ENCODE measurements at places on chromosomes 1 and 21.
A peak's percentile ranks its signal among the peaks of the same experiment; 100 is the strongest.

DNA sequence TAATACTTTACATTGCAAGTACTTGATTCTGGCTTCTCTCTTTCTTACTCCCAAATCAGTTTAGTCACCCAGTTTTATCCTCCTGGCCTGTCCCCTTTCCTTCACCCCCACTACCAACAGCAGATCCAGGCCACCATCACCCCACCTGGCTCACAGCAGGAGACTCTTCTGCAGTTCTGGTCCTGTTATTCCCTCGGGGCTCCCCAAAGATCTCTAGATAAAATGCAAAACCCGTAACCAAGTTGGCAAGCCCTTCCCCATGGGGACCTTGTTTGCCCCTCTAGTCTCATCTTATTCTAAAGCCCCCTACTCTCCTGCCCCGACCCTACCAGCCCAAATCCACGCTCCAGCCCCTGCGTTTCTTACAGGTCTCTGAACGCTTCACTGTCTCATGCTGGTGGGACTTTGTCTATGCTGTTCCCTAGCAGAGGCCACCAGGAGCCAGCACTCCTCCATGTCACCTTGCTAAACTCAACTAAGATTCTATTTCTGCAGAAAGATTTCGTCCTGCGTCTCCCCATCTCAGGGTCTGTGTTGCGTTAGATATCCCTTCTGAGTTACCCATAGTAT is 4.0 kb downstream of the ABCG1 start:
- DNase-seq: no peak
- H3K4me1 ChIP-seq: peaks cover 42% of the 10 kb centered on the region
- H3K36me3 ChIP-seq: no peaks in the 10 kb centered on the region
- H3K27me3 ChIP-seq: no peaks in the 10 kb centered on the region
- H3K27ac ChIP-seq: no peak overlapping the region

DNA sequence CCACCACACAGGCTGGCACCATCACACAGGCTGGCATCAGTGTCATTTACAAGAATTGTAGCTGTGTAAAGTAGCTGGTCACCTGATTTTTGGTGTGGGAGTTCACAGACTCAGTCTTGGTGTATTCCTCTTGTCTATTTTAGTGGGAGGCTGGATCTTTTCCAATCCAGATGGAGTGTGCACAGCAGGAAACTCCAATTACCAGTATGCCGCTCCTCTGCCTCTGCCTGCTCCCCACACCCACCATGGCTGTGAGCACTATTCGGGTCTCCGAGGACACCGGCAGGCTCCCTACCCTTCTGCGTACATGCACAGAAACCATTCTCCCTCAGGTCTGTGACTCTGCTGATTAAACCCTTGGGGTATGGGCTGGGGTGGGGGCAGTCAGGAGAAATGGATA is 24.2 kb downstream of the TBX19 start:
- H3K4me3 ChIP-seq: no peak overlapping the region
- no peaks in the 10 kb centered on the region for H3K4me1 ChIP-seq
- H3K27me3 ChIP-seq: no peaks in the 10 kb centered on the region
- H3K27ac ChIP-seq: no peak overlapping the region
- H3K36me3 ChIP-seq: peaks cover 4% of the 10 kb centered on the region
- DNase-seq: no peak

DNA sequence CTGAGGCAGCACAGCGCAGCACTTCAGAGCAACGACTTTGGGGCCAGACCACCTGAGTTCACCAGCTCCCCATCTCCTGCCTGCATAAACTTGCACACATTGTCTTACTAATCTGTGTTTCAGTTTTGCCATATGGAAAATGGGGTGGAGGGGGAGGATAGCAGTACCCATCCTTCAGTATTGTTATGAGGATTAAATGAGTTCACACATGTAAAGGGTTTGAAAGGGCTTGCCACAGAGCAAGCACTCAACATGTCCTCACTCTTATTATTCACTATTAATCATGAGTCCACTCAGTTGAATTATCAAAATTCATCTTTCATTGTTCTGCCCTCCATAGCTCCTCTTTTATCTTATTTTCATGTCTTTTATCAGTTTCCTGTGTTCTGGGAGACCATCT is 40.1 kb upstream of the BMP8B start:
- H3K4me3 ChIP-seq: no peak overlapping the region
- H3K36me3 ChIP-seq: no peaks in the 10 kb centered on the region
- H3K27ac ChIP-seq: no peak overlapping the region
- H3K4me1 ChIP-seq: peaks cover 3% of the 10 kb centered on the region
- DNase-seq: no peak

- peaks cover 22% of the 10 kb centered on the region for H3K4me1 ChIP-seq
- DNase-seq: no peak
- H3K27ac ChIP-seq: no peak within 1 kb of the TSS
- H3K4me3 ChIP-seq: peak within 1 kb of the TSS; percentile 14
- no peaks in the 10 kb centered on the region for H3K36me3 ChIP-seq
These were observed at the start of gene PROX1 for GRCh38 chr1:213987927-213988506. TSS of gene PROX1 (plus strand) at chr1:213987973. CDS start at chr1:213996536, 8,563 bp downstream.

DNA sequence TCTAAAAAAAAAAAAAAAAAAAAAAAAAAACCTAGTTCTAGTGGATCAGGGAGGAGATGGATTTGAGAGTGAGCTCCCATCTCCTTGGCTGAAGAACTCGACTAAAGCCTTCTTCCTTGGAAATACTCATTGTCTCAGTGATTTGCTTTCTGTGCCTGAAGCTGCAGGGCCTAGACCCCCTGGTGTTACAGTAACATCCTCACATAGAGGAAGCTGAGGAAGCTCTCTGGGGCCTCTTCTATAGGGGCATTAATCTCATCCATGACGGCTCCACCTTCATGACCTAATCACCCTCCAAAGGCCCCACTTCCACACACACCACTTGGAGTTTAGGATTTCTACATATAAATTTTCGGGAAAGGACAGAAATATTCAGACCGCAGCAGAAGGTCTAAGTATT is 95.9 kb upstream of the ETS2 start:
- H3K4me1 ChIP-seq: no peaks in the 10 kb centered on the region
- no peaks in the 10 kb centered on the region for H3K27me3 ChIP-seq
- H3K4me3 ChIP-seq: no peak overlapping the region

DNA sequence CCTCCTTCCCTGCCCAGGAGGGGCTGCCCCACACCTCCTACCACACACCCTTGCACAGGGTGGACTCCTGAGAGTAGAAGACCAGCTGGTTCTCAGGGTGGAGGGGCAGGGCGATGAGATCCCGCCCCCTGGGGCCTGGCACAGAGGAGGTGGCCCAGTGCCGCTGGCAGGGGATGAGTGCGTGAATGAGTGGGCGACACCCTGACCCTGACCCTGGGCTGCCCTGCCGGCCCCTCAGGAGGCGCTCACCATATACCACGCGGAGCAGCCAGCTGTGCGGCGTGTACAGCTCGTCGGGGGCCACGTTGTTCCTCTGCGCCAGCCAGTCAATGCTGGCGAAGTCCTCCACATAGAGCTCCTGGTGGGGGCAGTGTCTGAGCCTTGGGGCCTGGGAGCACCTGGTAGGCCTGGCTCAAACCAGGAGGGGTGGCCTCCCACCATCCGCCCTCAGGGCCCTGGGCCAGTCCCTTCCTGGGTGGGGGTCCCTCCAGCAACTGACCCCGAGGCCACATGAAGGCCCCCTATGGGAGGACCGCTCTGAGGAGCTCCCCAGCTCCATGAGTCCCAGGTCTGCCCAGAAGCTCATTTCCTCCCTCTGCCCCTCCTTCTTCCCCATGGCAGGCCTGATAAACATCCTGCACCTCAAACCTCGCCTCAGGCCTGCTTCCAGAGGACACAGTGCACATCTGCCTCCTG is 13.0 kb downstream of the LSS start:
- no peak for DNase-seq
- no peak overlapping the region for H3K27ac ChIP-seq
- no peak overlapping the region for H3K4me3 ChIP-seq
- no peaks in the 10 kb centered on the region for H3K27me3 ChIP-seq
- H3K4me1 ChIP-seq: no peaks in the 10 kb centered on the region

- H3K4me3 ChIP-seq: no peak overlapping the region
- no peaks in the 10 kb centered on the region for H3K27me3 ChIP-seq
- H3K36me3 ChIP-seq: peaks cover 8% of the 10 kb centered on the region
- no peak overlapping the region for H3K27ac ChIP-seq
- DNase-seq: no peak
These were observed 40.5 kb downstream of the ASH1L start for GRCh38 chr1:155522069-155522468.

- H3K4me1 ChIP-seq: peaks cover 22% of the 10 kb centered on the region
- no peaks in the 10 kb centered on the region for H3K27me3 ChIP-seq
- no peak overlapping the region for H3K27ac ChIP-seq
- no peak for DNase-seq
- no peak overlapping the region for H3K4me3 ChIP-seq
These were observed 235.2 kb upstream of the IRF2BP2 start for GRCh38 chr1:234845097-234845660.

GRCh38 chr1:201429736-201430501 is 8.4 kb upstream of the TNNI1 start:
- DNase-seq: no peak
- H3K4me1 ChIP-seq: peaks cover 17% of the 10 kb centered on the region
- H3K4me3 ChIP-seq: no peak overlapping the region
- no peaks in the 10 kb centered on the region for H3K36me3 ChIP-seq
- H3K27ac ChIP-seq: no peak overlapping the region

DNA sequence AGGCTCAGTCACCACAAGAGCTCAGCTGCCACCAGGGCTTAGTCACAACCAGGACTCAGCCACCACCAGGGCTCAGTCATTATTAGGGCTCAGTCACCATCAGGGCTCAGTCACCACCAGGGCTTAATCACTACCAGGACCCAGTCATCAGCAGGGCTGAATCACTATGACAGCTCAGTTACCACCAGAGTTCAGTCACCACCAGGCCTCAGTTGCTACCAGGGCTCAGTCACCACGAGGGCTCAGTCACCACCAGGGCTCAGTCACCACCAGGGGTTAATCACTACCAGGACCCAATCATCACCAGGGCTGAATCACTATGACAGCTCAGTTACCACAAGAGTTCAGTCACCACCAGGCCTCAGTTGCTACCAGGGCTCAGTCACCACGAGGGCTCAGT is 196.2 kb downstream of the NPHP4 start:
- H3K36me3 ChIP-seq: no peaks in the 10 kb centered on the region
- H3K4me3 ChIP-seq: no peak overlapping the region
- no peaks in the 10 kb centered on the region for H3K4me1 ChIP-seq
- H3K27me3 ChIP-seq: no peaks in the 10 kb centered on the region
- no peak for DNase-seq

- H3K4me1 ChIP-seq: peaks cover 32% of the 10 kb centered on the region
- no peaks in the 10 kb centered on the region for H3K27me3 ChIP-seq
- DNase-seq: peak; percentile 81
- no peaks in the 10 kb centered on the region for H3K36me3 ChIP-seq
- no peak overlapping the region for H3K4me3 ChIP-seq
These were observed 103.9 kb downstream of the CASZ1 start for GRCh38 chr1:10692401-10693021.

- peaks cover 4% of the 10 kb centered on the region for H3K36me3 ChIP-seq
- H3K27ac ChIP-seq: no peak overlapping the region
- no peak for DNase-seq
These were observed 7.7 kb downstream of the C1orf226 start for GRCh38 chr1:162389021-162389818.

DNA sequence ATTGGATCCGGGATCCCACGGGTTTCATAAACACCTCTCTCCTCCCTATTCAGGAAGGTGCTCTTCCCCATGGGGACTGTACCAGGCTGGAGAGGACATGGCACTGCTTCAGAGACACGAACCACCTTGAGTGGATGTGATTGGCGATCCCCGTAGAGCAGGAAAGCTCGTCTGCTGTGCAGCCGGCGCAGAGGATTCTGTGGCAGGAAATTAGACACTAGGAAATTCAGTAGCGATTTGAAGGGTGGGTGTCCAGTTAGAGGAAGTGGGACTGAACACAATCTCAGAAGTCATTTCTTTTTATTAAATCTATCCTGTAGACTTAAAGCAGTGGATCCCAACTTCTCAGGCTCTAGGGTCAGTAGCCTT is 767 bp downstream of the PDIK1L start:
- DNase-seq: no peak
- no peaks in the 10 kb centered on the region for H3K27me3 ChIP-seq
- peak overlapping the region; percentile 66 for H3K27ac ChIP-seq
- peak overlapping the region; percentile 99 for H3K4me3 ChIP-seq
- peaks cover 13% of the 10 kb centered on the region for H3K4me1 ChIP-seq
- peaks cover 12% of the 10 kb centered on the region for H3K36me3 ChIP-seq

DNA sequence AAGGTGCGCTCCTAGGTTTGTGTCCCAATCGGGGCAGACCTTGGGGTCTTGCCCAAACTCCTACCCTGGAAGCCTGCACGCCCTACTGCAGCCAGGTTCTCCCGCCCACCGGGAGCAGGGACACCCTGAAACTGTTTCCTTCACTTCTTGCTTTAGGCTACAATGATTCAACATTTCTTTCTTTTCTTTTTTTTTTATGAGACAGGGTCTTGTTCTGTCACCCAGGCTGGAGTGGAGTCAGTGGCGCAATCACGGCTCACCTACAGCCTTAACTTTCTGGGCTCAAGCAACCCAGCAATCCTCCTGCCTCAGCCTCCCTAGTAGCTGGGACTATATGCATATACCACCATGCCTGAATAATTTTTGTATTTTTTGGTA is 75.8 kb downstream of the ITPKB start:
- no peak overlapping the region for H3K4me3 ChIP-seq
- no peak for DNase-seq
- H3K36me3 ChIP-seq: peaks cover 4% of the 10 kb centered on the region
- H3K4me1 ChIP-seq: peaks cover 97% of the 10 kb centered on the region
- peak overlapping the region; percentile 88 for H3K27ac ChIP-seq

DNA sequence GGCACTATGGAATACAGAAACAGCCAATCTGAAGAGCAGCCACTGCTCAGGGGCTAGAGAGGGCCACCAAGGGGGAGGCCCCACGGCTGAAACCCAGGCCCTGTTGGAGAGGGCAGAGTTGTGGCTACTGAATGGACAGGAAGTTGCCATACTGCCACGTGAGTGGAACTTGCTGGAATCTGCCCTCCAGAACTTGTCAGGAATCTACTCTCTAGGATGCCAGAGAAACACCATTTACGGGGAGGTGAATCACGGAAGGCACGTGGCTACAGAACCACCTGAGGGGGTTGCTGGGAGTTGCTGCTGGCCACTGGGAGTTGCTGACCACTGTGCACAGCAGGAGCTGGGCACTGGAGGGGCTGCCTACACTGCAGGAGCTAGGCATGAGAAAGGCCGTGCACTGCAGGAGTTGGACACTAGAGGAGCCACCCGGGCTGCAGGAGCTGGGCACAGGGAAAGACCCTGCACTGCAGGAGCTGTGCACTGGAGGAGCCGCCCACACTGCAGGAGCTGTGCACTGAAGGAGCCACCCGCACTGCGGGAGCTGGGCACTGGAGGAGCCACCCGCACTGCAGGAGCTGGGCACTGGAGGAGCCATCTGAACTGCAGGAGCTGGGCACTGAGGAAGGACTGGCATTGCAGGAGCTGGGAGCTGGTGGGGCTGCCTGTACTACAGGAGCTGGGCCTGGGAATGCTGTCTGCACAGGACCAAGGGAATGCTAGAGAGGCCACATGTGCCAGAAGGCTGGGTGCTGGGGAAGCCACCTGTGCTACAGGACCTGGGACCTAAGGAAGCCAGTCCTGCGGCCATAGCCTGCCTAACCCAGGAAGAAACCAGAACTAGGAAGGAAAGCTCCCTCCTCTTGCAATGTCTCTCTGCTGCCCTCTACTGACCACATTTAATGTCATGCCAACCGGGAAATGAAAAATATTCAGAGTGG is 343.4 kb downstream of the MATN1 start:
- H3K4me3 ChIP-seq: no peak overlapping the region
- DNase-seq: peak; percentile 16
- no peak overlapping the region for H3K27ac ChIP-seq
- H3K36me3 ChIP-seq: no peaks in the 10 kb centered on the region
- H3K27me3 ChIP-seq: peaks cover 2% of the 10 kb centered on the region
